ENCODE measurements at places on chromosomes 13 and 19.

DNA sequence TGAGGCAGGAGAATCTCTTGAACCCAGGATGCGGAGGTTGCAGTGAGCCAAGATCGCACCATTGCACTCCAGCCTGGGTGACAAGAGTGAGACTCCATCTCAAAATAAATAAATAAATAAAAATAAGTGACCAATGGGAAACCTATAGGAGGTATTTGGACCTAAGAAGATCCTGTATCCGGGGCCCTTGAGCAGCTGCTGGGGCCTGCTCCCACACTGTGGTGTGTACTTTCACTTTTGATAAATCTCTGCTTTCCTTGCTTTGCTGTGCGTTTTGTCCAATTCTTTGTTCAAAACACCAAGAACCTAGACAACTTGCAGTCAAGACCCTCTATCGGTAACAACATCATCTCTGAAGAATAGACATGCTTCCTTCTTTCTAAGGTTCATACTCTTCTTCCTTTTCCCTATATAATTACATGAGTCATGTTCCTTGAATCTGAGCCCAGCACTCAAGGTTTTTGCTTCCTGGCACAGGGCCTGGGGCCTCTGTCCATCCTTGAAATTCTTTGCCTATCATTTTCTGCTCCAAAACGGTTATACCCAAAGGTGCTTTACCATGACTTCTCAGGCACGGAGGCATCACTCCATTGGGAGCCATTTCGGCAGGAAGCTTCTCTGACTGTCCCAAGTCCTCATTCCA, 14.2 kb upstream of the PNMA8C start:
- no peak for DNase-seq

DNA sequence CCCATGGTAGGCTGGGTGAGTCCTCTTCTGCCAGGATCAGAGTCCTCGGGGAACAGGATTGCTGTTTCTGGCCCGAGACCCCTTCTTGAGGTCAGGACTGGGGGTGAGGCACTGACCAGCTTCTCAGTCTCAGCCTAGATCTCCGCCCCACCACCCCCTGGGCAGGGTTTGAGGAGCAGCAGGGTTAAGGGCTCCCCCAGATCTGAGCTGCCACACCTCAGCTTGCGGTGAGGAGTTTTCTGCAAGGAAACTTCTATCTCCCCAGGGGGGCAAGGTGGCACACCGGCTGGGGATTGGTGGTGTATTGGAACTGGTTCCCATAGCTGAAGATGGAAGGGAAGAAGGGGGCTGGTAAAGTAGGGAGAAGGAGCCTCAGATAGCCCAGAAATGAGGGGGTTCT, 19.5 kb downstream of the CHST8 start:
- no peak for DNase-seq

GRCh38 chr13:76386321-76386720, 499.9 kb downstream of the KCTD12 start:
- DNase-seq = no peak

DNA sequence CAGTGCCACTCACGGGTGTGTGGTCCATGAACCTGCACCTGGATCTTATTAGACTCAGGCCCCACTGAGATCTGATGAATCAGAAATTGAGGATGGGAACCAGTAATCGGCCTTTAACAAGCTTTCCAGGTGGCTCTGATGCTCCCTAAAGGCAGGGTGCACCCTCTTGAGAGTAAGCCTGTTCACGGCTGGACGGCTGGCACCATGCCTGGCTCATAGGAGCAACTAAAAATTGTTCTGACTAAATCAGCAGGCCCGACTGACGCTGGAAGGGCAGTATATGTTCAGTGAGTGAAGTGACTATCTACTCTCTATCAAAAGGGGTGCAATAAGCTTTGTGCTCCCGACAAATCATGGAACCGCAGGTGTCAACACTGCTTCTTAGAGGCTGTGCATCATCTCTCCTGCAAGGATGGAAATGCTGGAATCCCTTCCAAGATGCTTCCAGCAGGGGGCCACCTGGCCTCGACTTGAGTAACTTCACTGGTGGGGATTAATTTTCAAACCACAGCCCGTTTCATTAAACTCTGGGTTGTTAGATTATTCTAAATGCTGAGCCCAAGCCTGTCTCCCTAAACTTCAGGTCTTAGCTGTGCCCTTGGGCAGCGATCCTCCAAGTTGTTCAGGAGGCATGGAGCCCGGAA, 28.4 kb downstream of the TMTC4 start:
- DNase-seq = no peak

DNA sequence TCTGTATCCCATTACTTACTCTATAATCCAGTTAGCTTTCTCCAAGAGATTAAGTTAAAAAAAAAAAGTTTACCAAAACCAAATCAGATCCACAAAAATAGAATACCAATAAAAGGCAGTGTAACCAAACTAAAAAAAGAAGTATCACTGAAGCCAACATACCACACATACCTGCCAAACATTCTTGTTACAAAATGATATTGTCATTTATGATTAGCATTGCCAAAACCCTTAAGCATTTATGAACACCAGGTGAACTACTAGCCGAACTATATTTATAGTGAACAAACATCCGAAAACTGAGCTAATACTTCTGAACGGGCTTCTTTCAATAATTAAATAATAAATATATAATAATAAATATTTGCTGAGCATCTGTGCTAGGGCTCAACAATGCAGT, 59.1 kb upstream of the EEF1AKMT1 start:
- no peak for DNase-seq

GRCh38 chr19:51166846-51167490, 24.9 kb downstream of the SIGLEC7 start:
- DNase-seq = peak; percentile 8

GRCh38 chr19:47176071-47176626, 45.5 kb downstream of the SAE1 start:
- no peak for DNase-seq

- no peak for DNase-seq
These were observed 277.6 kb upstream of the KLHL1 start for GRCh38 chr13:70385852-70386251.

DNA sequence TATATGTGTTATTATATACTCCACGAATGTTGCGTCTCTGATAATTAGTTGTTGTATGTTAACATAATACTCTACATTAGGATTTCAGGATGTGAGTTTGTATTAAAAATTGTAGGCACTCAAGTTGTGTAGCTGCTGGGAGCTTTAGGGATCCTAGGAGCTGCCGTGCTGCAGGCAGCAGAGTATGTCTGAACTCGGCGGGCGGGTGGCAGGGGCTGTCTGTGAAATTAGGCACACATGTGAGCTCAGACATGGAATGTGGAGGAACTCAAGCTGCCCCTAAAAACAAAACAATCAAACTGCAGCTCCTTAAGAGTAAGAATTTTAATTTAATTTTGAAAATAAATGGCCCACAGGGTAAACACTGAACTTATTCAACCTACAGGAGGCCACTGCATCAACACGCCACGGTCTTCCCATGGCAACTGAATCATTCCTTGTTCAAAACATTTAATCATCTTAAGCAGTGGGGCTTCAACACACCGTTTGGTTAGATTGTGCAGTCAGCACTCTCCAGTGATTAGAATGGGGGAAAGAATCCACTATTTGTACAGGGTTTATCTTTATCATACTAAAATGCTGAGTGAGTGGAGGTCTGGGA, 22.7 kb downstream of the SERTM1 start:
- DNase-seq = no peak

GRCh38 chr19:49440439-49441209, 703 bp downstream of the SLC17A7 start:
- DNase-seq = no peak

- no peak for DNase-seq
These were observed 450.7 kb downstream of the TSHZ3 start for GRCh38 chr19:30898353-30899103.

- DNase-seq = no peak
These were observed 18.9 kb downstream of the ELAVL1 start for GRCh38 chr19:7986321-7987113.

DNA sequence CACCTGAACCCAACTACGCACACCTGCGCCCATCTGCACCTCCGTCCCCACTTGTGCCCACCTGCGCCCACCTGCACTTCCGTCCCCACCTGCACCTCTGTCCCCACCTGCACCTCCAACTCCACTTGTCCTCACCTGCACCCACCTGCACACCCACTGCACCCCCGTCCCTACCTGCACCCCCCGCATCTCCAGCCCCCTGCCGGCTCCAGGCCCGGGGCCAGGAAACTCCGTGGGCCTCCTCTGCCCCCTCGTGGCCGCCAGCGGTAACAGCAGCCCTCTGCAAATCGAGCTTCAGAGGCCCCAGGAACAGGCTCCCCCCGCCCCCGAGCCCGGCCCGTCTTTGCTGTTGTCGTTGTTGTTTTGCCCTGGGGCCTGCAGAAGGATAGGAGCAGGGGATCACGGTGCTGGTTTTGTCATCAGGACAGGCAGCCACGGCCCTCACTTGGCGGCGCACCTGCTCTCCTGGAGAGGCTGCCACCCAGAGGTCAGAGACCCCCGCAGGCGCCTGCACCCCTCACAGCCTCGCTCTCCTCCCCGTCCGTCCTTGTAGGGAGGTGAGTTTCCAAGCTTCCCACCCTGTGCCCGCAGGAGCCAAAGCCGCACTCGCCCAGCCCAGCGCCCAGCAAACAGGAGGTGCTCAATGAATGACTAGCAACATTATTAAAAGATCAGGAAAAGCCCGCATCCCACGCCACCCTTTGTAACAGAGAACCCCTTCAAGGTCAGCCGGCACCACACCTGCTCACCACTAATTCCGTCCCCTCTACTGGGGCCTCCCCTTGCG, 65.4 kb downstream of the GNG7 start:
- peak; percentile 69 for DNase-seq

DNA sequence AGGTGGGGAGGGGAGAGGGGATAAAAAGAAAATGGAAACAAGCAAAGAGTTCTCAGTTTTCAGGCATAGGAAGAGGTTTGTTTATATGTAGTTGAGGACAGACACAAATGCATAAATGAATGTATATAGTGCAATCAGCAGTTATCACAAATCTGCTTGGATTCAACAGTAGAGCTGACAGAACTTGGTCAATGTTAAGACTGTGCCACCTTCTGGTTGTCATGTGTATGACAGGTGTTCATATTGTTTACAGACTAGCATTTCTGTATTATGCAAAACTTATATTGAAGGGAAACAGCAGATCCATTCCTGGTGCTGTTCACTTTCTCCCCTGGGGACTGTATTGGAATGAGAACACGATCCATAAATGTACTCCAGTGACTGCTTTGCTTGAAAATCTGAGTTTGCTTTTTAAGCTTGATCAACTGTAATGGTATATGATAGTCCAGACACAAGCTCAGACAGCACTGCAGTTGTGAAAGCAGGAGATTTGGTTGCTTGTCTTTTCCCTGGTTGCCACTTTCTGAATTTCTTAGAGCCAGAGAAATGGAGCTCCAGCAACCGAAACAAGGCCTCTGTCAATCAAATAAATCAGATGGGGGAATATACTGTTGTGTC, 319.5 kb upstream of the OBI1 start:
- peak; percentile 43 for DNase-seq

DNA sequence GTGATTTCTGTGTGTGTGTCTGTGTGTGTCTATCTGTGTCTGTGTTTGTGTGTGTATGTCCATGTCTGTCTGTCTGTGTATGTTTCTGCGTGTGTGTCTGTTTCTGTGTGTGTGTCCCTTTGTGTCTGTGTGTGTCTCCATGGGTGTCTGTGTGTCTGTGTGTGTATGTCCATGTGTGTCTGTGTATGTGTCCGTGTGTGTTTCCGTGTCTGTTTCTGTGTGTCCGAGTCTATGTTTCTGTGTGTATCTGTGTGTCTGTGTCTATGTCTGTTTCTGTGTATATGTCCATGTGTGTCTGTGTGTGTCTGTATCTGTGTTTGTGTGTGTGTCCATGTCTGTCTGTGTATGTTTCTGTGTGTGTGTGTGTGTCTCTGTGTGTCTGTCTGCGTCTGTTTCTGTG, 276.3 kb upstream of the SOX1 start:
- DNase-seq = no peak

GRCh38 chr13:50348371-50348770, 333.1 kb downstream of the KCNRG start:
- no peak for DNase-seq

GRCh38 chr13:30712536-30713532, 22.5 kb upstream of the ALOX5AP start:
- DNase-seq = no peak

DNA sequence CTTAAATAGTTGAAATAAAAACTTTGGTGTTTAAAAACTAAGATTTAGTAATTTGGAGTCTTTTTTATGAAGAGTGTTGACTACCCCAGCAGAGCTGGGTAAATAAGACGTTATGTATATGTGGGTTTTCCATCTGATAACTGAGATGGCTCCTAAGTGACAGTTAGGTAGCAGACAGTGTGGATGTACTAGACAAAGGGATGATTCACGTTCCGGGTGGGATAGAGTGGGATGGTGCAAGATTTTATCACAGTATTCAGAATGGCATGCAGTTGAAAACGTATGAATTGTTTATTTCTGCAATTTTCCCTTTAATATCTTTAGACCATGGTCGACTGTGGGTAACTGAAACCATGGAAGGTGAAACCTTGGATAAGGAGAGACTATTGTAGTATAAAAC, 50.4 kb downstream of the NAA16 start:
- DNase-seq = no peak

- DNase-seq = no peak
These were observed 126.0 kb upstream of the RFC3 start for GRCh38 chr13:33691980-33692379.

DNA sequence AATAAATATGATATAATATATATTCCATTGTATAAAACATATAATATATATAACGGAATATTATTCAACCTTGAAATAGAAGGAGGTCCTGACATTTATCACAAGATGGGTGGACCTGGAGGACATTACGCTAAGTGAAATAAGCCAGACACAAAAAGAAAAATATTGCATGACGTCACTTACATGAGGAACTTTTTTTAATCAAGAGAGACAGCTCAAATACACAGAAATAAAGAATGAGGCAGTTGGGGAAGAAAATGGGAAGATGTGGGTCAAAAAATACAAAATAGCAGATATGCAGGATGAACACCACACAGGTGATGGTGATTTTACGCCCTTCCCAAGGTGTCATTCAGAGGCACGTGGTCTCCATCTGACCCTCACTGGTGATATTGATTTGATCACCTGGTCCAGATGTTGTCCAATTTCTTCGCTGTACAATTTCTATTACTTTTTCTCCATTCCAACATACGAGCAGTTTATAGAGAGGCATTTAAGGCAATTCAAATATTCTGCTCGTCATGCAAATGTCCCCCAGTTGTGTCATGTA, 513 bp upstream of the ZNF317 start:
- DNase-seq = no peak

DNA sequence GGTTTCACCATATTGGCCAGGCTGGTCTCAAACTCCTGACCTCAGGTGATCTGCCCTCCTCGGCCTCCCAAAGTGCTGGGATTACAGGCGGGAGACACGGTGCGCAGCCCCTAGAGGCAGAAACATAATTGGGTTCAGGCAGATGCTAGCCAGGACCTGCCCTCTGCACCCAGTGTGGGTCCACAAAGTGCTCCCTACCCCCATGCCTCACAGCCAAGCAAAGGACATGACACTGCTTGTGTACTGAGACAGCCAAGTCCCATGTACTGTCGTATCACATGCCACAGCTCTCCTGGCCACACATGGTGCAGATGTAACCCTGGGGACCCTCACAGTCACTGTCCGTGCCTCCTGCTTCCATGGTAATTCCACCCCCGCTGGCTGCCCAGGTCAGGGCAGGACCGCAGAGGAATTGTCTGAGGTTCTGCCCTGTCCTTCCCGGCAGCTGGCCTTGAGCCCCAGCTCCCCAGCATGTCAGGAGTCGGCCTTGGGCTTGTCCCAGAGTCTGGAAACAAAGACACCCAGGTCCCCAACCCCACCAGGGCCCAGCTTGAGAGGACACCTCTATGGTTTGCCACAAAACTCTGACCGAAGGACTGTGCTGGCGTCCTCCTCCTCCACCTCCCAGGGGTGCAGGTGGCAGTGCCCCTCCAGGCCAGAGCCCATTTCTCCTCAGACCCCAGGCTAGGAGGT, 7.6 kb downstream of the PRR36 start:
- DNase-seq = no peak

GRCh38 chr19:45245334-45245787, at the start of gene EXOC3L2:
Gene EXOC3L2 (minus strand): TSS chr19:45245407. CDS start chr19:45239045, 6,362 bp downstream.
- DNase-seq = no peak

Measured in CD4-positive, alpha-beta memory T cell (primary cell).